ENCODE measurements at places on chromosomes 1 and 21.

GRCh38 chr1:224405604-224405970 lies 29.0 kb downstream of the WDR26 start:
- no peak for DNase-seq

DNA sequence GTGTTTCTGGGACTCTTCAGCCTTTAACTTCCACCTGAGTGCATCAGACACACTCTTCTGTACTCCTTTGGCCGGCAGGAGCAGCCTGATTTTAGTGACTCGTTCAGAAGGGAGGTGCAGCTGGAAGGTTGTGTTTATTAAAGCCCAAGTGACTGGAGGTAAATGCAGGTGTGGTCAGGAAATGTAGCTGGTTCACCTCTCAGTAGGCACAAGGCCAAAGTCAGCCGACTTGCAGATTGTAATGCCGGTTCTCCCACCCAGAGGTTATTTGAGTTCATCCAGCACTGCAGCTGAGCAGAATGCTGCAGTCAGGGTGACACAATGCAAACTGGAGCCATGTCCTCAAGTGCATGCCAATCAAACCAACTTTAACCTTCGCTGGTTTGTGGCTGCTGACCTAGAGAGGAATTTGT lies 91.5 kb downstream of the SPATA46 start:
- DNase-seq, result no peak

- DNase-seq, result no peak
Observed at GRCh38 chr1:117559985-117560384, 45.9 kb upstream of the TENT5C start.

- DNase-seq, result peak; percentile 32
Observed at GRCh38 chr1:185291159-185291558, 25.9 kb downstream of the IVNS1ABP start.

DNA sequence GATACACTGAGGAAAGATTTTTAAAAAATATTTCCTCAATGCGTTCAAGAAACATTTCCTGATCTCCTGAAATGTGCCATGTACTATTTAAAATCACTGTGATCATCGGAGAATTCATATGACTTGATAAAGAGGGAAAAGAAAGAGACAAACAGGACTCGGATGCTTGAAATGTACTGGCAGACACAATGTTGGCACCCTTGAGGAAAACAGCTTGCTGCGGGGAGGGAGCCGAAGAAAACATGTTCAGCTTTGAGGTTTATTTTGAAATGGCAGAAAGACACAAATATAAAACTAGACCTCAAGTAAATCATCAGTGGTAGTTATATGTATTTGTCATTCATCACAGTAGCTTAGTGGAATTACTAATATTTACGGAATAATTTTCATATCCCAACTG lies 100.9 kb upstream of the BRINP3 start:
- no peak for DNase-seq

GRCh38 chr1:66758241-66758755 lies 6.0 kb downstream of the DYNLT5 start:
- DNase-seq, result peak; percentile 88

DNA sequence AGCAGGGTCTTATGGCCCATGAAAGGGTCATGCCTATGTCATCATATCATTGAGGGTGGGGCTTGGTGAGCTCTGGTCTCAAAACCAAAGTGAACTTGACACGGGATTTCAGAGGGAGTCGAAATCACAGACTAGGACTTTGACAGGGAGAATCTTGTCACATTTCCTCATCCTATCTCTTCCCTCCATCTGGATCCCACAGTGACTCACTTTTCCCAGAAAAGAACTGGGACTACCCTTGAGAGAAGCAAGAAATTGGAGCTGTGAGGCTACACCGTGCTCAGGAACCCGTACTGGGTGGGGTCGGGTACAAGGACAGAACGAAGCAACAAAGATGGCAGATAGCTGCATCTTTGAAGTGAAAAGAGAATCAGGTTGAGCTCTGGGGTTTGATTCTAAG lies 69.5 kb downstream of the ZSCAN20 start:
- DNase-seq, result no peak

Measured in hematopoietic multipotent progenitor cell treated with erythropoietin and hydrocortisone succinate and interleukin-3 and kit ligand, for 6 days (in vitro differentiated cells).